Activated T-cell treated with anti-CD3 and anti-CD28 coated beads for 1 hour (primary cell): ENCODE measurements at places on chromosomes 7 and 10.

GRCh38 chr7:95219721-95220120, 104.6 kb downstream of the PON1 start:
- no peak for DNase-seq

DNA sequence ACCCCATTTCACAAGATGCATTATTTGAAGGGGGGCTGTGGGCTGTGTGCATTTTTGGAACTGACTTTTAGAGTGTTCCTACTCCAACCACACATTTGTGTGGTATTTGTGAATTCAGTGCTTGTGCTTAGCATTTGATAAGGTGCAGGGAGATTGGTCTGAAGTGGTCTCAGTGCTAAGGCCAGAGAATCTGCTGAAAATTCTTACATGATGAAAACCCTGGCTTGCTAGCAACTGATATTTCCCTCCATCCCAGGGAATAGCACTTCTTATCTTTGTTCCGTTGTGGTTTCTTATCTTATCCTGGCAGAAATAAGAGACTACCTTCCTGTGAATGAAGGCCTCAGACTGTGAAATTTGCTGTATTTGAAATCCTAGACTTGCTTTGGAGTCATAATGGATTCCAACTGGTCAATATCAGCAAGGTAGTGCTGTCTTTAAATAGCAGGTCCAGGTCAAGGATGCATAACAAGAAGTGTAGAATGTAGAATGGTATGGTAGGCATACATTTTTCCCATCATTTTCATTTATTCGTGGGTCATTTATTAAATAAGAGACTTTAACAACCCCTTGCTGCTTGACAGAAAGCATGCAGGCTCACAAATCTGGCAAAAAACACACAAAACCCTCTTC, 986.9 kb downstream of the REEP3 start:
- no peak for DNase-seq

DNA sequence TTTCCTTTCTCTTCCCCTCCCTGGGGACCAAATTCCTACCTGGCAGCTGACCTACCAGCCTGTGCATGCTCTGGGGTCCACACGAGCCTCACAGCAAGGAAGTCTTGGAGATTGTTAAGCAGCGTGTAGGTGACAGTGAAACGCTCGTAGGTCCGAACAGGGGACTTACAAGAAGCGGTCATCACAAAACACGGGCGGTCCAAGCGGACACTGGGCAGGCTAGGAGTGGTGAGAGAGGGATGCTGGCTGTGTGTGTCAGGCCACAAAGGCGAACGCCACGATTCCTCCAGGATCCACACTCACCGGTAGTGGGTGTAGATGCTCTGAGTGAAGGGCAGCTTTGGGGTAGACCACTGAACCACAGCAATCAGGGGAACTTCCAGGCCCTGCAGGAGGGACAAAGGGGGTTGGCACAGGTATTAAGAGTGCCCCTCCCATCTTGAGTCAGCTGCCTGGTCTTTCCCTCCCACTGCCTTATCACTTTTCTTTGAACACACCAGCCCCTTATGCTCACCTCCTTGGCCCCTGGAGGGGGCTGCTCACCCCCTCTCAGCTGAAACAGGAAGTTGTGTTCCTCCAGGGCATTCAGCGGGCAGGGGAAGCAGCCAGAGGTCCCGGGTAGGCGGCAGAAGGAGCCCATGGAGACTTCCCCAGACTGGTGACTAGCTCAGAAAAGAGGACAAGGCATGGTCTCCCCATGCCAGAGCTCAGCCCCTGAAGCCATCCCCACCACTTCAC, 2.0 kb downstream of the TRAPPC14 start:
- no peak for DNase-seq

DNA sequence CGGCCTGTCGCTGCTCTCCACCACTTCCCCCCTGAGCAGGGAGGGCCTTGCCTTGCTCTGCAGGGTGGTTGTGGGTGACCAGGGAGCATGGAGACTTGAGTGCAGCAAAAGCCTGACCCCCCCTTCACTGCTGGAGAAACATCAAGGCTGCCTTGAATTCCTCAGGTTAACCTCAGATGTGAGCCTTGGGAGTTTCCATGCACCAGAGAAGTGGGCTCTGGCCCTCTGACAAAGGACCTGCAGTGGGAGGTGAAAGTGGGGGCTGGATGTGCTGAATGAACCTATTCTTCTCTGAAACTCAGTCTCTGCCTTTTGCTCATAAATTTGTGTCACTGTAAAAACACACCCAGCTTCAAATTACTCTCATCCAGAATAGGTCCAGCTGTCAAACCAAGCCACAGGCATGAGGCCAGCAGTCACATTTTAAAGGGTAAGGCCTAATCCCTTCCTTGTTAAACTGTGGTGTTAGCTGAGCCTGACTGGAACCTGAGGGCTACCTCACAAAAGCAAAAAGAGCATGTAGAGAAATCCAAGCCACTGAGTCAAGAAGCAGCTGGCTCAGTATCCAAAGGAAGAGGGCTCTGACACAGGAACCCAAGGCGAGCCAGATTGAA, 356.8 kb downstream of the CCSER2 start:
- no peak for DNase-seq

- DNase-seq: no peak
Observed at GRCh38 chr7:133795068-133795665, 332.0 kb upstream of the LRGUK start.

DNA sequence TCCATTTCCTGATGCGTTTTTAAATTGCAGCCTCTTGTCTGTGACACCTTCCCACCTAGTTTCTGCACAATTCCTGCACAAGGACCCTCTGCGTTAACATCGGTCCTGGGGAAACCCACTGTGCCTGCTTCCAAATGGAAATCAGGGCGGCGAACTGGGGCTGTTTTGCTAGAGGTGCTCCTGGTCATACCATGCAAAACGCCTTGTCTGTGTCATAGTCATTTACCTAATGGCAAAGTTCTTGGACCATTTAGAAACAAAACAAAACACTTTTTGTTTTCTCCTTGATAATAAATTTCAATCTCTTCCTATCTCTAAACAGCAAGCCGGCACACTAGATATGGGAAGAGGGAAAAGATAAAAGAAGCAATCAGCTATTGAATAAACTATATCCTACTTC, 206.9 kb upstream of the KLF14 start:
- no peak for DNase-seq

DNA sequence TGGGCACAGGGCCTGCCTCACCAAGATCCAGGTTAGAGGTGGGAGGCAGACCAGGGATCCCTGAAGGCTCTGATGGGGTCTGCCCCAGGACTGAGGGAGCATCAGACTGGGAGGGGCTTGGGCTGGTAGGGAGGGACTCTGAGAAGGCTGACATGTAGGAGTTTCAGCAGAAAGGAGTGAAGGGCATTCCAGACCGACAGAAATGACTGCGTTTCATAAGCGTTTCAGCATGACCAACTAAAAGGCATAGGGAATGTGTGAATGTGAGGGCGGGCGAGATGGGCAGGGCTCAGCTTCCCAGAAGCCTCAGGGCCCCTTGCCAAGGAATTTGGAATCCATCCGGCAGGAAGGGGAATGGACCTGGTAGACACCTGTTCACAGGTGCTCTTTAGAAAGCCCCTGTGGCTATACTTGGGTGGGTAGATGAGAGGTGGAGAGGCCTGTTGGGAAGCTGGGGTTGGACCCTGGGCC, 24.9 kb upstream of the SLC29A3 start:
- no peak for DNase-seq

DNA sequence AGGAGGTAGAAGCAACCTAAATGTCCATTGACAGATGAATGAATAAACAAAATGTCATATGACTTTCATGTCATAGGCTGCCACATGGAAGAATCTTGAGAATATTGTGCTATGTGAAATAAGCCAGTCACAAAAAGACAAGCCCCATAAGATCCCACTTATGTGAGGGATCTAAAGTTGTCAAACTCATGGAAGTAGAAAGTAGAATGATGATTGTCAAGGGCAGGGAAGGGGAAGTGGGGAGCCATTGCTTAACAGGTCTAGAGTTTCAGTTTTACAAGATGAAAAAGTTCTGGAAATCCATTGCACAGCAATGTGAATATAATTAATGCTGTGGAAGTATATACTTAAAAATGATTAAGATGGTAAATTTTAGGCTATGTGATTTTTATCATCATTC, 229.3 kb upstream of the KMT2E start:
- DNase-seq: no peak

- no peak for DNase-seq
Observed at GRCh38 chr10:42974693-42975002, 102.2 kb upstream of the RET start.

GRCh38 chr10:123760356-123761037, 94.3 kb downstream of the GPR26 start:
- DNase-seq: no peak

DNA sequence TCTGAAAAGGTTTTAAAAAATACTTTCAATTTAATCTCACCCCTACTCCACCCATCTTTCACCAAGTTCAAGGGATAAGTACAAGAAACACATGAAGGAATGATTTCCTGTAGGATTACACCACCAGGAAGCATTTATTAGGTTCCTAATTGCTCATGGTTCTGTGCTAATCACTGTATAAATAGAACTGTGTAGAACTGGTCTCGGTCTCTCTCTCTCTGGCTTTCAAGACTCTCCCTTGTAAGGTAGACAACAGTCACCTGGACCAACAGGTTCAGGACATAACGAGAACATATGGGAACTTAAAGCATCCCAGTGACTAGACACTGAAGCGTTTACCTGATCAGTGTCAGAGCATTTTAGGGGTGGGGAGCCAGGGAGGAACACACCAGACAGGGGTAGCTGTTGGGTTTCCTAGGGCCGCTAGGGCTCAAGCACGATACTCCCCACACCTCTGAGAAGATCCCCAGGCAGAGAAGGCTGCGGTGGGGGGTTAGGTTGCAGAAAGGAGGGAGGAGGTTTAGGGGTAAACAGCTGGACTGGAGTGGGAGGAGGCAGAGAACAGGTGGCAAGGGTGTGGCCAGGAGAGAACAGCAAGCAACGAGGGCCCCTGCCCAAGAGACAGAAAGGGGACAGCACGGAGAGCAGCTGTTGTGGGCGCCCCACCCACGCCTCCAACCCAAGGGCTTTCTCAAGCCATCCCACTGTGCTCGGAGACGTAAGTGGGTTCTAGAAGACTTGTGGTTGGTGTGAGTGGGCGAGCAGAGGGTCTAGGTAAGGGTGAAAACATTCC, 52.5 kb upstream of the USP6NL start:
- DNase-seq: no peak

GRCh38 chr10:125881192-125881591, at the start of gene DHX32:
Gene DHX32 (minus strand): TSS chr10:125881292. CDS start chr10:125880824, 468 bp downstream.
- DNase-seq: no peak

DNA sequence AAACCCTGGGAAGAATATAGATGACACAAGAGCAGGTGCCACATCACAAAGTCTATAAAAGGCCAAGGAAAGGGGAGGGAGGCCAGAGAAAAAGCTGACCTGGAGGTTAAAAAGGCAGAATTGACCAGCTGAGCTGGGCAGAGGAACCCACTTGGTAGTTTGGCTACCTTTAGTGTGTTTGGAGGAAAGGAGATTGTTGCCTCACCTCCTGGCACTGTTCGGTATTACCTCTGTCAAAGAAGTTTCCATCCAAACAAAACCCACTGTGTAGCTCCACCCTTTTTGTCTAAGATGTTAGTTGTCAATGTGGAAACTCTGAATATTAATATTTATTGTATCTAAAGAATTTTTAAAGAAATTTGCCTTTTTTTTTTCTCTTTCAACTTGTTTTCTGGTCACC, 23.4 kb downstream of the ENTPD7 start:
- DNase-seq: no peak

- no peak for DNase-seq
Observed at GRCh38 chr10:103733045-103733419, 122.3 kb downstream of the SH3PXD2A start.

DNA sequence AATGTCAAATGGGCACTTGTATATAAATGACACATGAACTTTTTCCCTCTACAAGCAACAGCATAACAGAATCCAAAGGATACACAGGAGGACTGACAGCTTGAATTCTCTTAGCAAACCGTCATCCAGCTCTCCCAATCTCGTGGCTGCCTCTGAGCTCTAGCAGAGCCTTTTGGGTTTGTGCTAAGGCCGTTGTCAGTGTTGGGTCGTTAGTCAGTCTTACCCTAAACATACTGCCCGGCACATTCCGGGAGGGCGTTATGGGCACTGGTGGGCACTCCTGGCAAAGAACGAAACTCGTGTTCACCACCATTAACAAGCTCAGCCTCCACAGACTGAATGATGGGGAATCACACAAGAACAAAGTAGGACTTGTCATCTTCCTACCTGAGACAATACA, 19.6 kb upstream of the ENO4 start:
- no peak for DNase-seq

GRCh38 chr7:99393355-99394187, 14.8 kb downstream of the PDAP1 start:
- DNase-seq: no peak

DNA sequence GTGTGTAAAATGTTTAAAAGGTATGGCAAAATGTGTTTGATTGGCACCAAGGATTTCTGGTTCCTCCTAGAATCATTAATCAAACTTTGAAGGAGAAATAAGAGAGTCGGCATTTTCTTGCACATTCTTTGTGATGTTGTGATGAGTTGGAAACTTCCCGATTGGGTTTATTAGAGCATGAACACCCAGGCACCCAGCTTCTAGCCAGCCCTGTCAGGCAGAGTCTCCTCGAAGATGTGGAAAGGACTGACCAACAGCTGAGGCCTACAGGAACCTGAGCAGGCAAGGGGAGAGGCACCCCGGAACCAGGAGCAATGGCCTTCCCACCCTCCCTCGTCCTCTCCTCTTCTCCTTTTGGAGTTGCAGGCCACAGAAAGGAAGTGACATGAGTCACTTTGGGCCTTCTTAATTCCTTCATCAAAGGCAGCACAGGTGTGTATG, 68.7 kb downstream of the EGFR start:
- DNase-seq: no peak

DNA sequence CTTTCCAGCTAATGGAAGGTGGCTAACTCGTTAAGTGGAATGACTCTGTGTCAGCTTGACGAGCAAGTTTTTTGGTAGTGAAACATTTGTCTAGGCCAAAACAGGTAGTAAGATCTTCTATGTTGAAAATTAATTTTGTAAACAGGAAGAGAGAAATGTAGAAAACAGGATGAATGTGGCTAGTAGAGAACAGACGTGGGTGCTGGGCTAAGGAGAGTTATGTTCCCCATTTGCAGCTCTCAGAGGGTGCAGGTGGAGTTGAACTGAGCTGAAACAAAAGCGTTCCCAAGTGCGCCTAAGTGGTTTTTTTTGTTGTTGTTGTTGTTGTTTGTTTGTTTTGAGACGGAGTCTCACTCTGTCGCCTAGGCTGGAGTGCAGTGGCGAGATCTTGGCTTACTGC, 59.5 kb upstream of the SRPK2 start:
- no peak for DNase-seq

- no peak for DNase-seq
Observed at GRCh38 chr7:118312966-118313365, 88.5 kb downstream of the ANKRD7 start.

DNA sequence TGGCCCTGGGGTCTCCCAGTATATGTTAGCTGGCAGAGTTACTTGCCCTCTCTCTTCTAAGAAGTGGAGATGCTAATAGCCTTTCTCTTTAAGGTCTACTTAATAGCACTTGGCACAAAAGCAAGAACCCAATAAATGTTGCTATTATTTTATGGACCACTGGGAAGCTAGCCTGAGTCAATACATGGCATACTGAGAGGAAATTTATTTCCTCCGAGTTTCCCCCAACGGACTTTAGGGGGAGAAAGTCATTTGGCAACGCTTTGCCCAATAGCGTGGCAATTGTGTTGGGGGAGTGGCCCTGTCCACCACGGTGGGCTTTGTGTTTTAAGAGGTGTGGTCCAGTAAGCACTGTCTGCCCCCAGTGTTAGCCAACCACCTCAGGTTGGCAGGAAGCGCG, 87.4 kb upstream of the SMNDC1 start:
- no peak for DNase-seq
